ENCODE measurements at places on chromosomes 13 and 19.

DNA sequence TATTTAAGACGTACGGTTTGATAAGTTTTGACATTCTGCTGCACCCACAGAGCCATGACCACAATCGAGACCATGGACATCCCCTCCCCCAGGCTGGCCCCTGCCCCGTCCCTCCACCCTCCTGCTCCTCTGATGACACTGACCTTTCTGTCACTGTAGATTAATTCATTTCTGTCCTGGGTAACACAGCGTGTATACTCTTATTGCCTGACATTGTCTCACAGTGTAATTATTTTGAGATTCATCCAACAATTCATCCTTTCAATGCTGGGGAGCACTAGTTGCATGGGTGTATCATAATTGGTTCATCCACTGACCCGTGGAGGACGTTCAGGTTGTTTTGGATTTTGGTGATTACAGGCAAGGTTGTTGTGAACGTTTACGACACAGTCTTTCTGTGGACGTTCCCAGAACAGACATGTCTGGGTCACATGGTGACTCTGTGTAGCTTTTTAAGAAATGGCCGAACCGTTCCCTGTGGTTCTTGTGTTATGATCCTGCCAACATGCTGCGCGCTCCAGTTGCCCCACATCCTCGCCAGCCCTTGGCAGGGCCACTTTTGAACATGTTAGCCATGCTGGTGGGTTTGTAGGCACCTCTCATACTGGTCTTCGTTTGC, 41.9 kb downstream of the C13orf46 start:
- no peak for DNase-seq

- DNase-seq = no peak
Measured at GRCh38 chr13:73751290-73751689, 382.9 kb downstream of the KLF12 start.

- DNase-seq = no peak
Measured at GRCh38 chr19:20271215-20271926, 104.4 kb downstream of the ZNF486 start.

DNA sequence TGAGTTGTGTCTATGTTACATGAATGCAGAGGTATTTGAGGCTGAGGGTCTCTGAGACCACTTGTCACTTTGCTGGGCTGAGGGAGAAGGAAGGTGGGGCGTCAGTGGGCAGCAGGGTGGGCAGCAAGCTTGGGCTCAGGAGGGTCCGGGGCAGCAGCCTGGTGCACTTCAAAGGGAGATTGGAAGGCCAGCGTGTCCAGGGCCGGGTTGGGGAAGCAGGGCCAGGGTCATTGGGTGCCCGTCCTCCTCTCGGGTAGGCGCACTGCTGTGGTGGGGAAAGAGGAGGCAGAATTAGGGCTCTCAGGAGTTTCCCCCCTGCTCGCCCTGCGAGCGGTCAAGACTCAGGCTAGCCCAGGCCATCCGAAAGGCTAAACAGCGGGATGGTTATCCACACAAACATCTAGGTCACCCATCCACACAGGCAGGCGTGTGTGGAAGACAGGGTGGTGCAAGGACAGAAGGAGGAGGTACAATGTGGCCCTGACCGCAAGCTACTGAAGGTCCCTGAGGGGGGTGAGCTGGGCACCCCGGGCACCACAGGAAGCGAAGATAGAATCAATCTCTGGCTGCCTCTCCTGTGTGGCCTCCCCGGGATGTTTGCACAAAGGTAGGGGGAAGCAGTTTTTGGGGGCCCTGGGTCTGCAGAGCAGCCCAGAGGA, 37.7 kb downstream of the MYO9B start:
- no peak for DNase-seq

DNA sequence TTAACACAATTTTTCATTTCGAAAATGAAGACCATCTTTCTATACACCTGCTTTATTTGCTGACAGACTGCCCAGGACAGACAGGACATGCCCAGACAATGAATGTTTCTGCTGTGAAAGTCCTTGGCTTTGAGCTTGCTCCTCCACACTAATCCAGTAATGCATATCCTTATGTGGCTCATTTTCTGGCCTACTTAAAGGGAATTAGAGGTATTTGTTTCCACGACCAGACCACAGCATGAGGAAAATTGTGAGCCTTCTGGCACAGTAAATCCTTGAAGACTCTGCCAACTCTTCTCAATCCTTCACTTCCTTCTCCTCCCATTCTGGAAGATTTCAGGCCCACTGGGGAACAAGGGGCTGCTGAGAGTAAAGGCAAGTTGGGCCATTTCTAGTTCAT, 25.7 kb downstream of the CCDC70 start:
- DNase-seq = no peak

DNA sequence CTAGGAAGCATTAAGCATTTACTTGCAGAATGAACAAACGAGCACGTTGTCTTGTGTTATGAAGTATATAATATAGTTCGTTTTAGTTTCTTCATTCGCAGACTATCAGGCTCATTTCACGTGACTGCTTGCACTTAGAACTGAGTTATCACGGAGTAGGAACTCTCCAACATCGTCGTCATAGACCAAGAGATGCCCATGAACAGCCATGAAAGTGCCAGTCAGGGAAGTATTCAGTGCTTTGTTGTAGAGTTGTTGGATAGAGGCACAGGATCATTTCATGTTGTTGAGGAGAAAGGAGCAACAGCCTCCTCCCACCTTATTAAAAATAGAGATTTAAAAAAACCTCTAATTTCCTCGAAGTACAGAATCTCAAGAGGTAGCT, 977 bp upstream of the IL17D start:
- DNase-seq = no peak

GRCh38 chr19:31113293-31113692, 235.9 kb downstream of the TSHZ3 start:
- no peak for DNase-seq

All from activated CD4-positive, alpha-beta T cell treated with anti-CD3 and anti-CD28 coated beads, Interleukin-2, amount 50 U/mL, for 48 hours (primary cell).